ENCODE measurements at places on chromosomes 4 and X.

- DNase-seq: no peak
Observed at GRCh38 chrX:145394344-145394743, 147.0 kb downstream of the SPANXN1 start.

- DNase-seq: no peak
Observed at GRCh38 chr4:82380344-82380743, 6.6 kb upstream of the HNRNPD start.

GRCh38 chr4:170497689-170498088, 407.9 kb upstream of the AADAT start:
- DNase-seq: no peak

DNA sequence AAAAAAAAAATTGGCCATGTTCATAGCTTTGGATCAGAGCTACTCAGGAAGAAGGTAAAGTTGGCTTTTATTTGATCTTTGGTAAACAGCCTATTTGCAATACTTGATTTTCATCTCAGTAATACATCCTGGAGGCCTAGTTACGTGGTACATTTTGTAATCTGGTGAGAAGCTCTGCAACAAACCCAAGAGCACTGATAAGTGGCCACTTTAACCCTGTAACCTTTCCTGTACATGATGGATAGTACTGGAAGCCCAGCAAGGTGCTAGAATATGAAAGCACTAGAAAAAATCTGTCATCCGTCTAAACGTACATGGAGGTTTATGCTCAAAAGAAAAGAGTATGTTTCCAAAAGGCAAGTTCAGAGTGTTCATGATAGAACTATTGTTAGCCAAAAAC, 88.3 kb upstream of the BMP2K start:
- no peak for DNase-seq

GRCh38 chr4:94441838-94442237, 9.9 kb upstream of the PDLIM5 start:
- no peak for DNase-seq

GRCh38 chr4:78532046-78532445, 19.5 kb upstream of the ANXA3 start:
- no peak for DNase-seq
